Non-pigmented ciliary epithelial cell (primary cell): ENCODE measurements at places on chromosomes 2 and 18.

DNA sequence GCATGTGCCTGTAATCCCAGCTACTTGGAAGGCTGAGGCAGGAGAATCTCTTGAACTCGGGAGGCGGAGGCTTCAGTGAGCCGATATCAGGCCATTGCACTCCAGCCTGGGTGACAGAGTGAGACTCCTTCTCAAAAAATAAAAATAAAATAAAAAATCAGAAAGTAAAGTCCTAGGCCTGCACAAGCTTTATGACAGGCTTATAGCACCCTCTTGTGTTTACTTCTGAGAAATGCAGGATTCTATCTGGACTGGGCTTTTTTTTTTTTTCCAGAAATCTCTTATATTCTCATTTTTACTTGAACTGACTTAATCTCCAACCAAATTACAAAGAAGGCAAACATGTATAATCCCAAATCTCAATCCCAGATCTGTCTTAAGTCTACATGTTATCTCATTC, 26.1 kb upstream of the REG3G start:
- DNase-seq = no peak

DNA sequence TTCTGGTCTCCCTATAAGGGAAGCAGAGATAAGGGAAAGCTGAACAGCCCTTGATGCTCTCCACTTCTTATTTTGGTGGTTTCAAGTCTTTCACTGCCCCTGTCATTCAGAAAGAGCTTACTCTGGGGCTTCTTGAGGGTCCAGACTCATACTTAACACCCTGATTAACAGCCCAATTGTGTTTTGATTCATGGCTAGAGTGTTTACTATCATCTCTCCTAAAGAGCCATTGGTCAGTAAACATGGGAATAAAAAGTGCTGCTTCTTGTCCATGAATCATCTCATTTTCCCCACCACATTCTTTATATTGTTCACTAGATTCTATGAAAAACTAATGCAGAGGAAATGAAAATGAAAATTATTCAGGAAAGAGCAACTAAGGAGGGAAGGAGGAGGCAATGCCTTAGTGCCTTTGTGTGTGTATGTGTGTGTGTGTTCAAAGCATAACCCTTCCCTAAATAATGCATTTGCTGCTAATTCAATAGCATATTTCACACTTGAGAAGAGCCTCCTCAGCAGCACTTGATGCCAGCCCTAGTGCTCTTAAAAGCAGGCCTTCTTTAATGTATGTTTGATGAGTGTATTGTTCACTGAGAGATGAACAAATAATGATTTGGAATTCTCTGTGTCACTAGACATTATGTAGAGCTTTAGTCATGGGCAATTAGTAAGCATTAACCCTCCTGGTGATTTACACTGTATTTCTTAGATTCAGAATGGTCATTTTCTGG, 63.5 kb downstream of the DCC start:
- no peak for DNase-seq

GRCh38 chr2:181362561-181362960, 94.6 kb upstream of the ITGA4 start:
- no peak for DNase-seq

GRCh38 chr18:73038336-73038735, 170.5 kb upstream of the NETO1 start:
- no peak for DNase-seq

DNA sequence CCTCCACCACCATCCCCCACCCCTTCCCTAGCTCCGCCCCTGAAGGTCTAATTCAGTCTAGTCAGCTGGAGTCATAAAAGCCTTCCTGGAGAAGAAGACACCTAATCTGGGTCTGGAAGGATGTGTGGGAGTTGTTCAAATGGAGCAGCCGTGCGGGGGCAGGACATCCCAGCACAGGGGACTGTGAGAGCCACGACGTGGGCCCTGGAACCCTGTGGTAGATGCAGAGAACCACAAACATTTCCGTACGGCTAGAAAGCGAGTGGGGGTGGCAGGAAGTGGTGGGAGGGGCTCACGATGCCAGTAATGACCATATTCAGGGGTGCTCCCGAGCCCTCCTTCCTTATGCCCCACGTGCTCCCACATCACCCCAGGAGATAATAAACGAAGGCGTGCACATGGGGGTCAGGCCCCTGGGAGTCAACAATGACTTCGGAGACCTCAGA, 20.9 kb upstream of the COL6A3 start:
- no peak for DNase-seq

DNA sequence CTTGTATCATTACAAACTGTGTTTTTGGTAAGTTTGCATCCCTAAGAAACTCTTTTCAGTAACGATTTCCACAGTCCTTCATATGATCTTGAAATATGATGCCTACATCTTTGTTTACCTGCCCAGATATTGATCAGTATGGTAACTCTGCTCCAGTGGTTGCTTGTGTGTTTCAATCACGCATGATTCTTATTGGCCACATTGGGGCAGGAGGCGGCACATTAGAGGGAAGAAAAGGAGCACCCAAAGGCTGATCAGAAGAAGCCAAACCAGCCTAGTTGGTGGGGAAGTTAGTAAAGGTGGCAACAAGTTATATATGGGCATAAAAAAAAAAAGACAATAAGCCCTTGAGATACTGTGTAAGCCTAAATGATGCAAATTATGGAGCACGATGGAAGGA, 158.9 kb downstream of the RHBDD1 start:
- no peak for DNase-seq

GRCh38 chr2:120314690-120315366, 31.1 kb upstream of the INHBB start:
- DNase-seq = no peak

- DNase-seq = no peak
These were observed 183.8 kb downstream of the LRATD1 start for GRCh38 chr2:14816069-14817060.

GRCh38 chr2:12493031-12493513, 223.7 kb upstream of the TRIB2 start:
- DNase-seq = peak; percentile 90

DNA sequence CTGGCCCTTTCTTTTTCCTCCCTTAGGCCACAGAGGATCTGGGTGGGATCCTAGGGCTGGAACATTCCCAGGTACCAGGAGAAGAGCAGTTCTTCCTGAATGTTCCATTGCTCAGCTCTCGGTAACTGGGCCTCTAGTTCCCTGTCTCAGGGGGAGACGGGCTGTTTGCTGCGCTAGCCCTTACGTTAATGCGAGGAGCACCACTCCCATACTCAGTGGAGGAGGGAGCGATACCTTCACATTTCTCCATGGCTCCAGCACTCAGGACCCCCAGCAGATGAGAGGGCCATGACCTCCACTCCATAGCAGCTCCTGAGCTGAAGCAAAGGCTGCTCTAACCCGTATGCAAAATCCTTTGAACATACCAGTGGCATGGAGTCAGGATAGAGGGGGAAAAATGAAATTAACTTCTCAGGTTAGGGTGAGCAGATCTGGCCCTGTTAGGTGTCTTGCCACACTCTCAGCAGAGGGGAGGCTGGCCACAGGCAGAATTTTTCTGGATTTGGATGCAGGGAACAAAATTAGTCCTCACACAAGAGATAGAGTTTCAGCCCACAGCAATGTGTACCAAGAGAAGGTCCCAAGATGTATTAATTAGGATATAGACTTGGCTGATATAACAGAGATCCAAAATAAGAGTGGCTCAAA, 206.7 kb downstream of the ZFP36L2 start:
- DNase-seq = no peak

DNA sequence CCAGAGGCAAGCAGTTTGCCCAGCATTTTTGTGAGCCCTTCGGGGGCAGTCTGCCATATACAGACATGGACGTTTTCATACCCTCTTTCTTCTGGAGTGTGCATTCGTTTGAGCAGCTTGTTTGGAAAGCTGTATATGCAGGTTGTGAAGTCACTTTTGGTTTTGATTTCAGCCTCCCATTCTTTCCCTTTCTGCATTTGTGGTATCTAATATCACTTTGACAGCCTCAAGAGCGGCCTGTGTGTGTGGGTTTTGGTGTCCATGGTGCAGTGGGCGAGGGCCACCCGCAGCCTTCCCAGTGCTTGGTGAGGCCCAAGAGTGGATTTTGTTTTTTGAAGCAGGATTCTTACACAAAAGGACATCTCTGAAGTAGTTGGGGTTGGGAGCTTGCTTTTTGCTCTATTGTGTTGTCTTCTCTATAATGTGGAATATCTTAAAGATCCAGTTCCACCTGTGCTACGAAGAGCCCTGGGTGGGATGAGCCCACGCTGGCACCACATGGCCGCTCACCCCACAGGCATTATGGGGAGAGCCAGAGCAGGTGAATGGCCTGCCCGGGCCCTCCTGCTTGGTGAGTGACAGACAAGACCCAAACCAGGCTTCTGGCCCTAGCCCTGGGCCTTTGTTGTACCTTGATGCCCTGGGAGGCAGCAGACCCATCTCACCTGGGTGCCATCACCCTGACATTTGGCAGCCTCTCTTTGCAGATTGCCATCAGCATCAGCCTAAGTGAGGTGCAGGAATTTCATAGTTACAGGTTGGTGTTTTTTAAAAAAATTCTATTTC, 29.5 kb downstream of the INPP4A start:
- DNase-seq = no peak

DNA sequence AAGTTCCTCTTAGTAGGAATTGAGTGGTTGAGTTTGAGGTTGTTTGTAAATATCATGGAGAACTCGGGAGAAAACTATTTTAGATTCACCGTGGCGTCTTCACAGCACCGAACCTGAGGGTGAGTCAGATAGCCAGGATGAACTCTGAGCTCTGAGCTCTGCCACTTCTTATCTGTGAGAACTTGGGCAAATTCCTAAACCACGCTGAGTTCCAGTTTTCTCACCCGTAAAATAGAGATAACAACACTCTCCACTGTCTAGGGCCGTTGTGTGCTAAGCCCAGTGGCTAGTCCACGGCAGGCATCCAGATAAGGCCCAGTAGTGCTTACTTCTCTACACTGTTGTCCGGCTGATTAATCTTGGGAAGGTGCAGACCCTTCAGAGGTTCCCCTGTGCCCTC, 7.0 kb downstream of the KIF5C start:
- no peak for DNase-seq
